ENCODE measurements at places on chromosomes 1 and 21. TPM values are rescaled to one million over a fixed set of nuclear protein-coding genes. Genes with fewer than 3 reads are reported as not detected.

- no peak for DNase-seq
Observed at GRCh38 chr1:36760081-36760480, 274.2 kb downstream of the GRIK3 start.

DNA sequence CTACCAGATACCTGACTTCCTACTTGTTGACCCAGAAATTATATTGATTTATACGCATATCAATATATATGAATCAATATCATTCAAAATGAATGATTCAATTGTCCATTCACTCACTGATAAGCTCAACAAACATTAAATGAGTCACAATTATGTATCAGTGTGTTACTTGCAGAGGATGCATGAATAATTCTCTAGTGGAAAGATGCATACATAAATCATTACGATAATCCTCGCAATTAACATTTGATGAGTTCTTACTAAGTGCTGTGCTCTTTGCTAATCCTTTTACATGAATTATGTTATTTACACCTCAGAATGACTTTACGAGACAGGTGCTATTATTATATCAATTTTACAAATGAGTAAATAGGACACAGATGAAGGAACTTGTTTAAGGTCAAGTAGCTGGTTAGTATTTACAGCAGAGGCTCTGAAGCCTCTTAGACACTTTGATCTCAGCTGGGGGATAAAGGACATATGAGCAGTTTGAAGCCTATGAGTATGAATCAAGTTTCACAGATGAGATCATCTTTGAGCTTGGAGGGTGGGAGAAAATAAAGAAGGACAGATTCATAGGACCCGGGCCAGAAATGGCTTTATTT, 112.8 kb upstream of the ADAMTS5 start:
- no peak for DNase-seq

C4BPB gene
- not detected for total RNA-seq

DNA sequence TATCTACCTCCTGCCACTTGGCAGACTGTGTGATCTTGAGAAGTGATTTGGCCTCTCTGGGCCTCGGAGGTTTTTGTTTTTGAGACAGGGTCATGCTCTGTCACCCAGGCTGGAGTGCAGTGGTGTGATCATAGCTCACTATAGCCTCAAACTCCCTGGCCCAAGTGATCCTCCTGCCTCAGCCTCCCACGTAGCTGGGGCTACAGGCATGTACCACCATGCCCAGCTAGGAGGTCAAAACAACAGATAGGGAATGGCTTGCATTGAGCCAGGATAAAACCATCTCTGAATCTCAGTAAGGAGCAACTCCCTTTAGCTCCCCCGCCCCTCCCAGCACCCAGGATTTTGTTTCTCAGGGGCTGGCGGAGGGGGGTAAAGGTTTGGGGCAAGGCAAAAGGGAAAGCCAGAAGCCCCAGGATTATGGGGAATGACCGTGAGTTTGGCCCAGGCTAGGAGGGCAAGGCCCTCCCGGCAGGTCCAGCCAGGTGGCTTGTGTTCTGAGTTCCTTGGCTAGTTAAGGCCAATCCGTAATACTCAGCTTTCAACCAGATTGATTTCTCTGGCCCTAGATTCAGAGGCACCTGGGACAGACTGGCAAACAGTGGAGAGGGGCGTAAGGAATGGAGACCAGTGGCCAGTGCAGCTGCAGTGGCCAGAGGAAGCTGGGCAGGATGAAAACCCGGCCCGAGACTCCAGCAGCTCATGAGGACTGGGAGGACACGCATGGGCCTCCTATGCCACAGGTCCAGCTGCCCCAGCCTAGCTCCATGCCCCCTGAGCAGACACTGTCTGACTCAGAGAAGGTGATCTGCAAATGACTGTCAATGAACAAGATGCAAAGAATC, 130.1 kb downstream of the DMRTB1 start:
- DNase-seq, result no peak

DNA sequence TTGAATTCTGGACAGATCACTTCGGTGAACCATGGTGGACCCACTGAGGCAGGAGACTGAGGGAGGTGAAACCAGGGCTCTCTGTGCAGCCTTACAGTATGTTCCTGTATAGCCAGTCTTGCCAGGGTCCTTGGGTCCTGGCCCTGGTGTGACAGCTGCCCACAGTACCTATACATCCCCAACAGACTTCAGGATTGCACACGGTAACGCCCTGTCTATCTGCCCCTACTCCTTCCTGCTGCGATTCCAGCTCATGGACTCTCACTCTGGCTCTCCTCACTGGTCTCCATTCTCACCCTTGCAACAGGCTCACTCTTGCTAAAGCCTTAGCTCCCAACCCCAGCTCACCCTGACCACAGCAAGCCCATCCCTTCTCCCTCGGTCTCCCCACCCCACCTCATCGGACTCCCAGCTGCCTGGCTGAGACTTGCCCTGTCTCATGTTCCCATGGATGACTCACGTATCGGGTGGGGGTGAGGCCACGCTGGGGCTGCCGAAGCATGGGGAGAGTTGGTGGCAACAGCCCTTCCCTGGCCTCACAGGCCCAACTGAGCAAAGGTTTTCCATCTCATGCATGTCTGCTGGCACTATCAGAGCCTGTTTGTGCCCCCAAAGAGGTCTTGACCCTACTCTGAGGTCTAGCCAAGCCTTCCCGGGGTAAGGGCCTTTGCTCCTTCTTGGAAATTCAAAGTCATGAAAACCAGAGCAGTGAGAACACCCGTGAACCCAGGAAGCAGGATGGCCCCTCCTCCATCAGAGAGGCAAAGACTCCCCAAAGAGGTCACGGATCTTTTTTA, 7.1 kb downstream of the PHLDA3 start:
- DNase-seq, result peak; percentile 90

GRCh38 chr1:49111931-49112330, 335.2 kb upstream of the BEND5 start:
- no peak for DNase-seq

DNA sequence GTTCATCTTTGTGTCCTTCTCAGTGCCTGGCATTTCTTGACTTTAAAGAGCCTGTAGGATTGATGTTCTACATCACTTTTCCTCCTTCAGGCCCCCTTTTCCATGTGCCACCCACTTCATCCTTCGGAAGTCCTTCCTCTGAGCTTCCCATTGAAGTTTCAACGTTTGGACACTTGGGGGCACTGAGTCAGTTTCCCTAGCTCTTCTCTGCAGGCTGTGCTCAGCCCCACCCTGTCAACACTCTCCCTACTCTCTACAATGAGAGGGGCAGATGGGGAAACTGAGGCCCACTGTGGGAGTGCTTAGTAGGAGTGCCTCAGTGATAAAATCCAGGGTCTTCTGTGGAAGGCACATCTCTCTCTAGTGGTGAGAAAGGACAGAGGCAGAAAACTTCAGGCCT, 11.9 kb downstream of the KCNJ10 start:
- no peak for DNase-seq

- DNase-seq, result no peak
Observed at GRCh38 chr1:39153684-39154083, 50.8 kb upstream of the MACF1 start.

GRCh38 chr21:40685141-40685540, 161.8 kb downstream of the DSCAM start:
- no peak for DNase-seq

GRCh38 chr1:232174306-232174705, 455.6 kb downstream of the SIPA1L2 start:
- DNase-seq, result no peak

GRCh38 chr1:207001492-207002245, 30.9 kb downstream of the C1orf116 start:
- no peak for DNase-seq

GRCh38 chr1:222539951-222540597, 7.8 kb downstream of the HHIPL2 start:
- no peak for DNase-seq

- DNase-seq, result no peak
Observed at GRCh38 chr1:51342591-51343206, 12.3 kb upstream of the TTC39A start.

NBPF6 gene
- total RNA-seq, result not detected

DPH2 gene
- total RNA-seq, result 5.1 TPM

DNA sequence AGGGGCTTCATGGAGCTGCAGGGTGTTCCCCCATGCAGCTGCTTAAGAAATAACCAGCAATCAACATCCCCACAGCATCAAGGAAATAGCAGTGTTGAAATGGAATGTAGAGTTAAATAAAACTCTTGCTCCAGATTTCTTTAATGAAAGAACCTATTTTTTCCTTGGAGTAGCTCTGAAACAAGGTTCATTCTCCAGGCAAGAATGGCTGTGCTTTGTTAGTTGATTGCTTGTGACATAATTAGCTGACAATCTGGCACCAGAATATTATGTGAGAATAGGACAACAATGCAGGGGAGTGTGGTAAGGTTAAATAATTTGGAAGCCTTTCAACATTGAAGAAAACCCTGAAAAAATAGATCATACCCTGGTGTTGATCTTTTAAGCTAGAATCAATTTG, 254.2 kb upstream of the RRP15 start:
- no peak for DNase-seq

DNA sequence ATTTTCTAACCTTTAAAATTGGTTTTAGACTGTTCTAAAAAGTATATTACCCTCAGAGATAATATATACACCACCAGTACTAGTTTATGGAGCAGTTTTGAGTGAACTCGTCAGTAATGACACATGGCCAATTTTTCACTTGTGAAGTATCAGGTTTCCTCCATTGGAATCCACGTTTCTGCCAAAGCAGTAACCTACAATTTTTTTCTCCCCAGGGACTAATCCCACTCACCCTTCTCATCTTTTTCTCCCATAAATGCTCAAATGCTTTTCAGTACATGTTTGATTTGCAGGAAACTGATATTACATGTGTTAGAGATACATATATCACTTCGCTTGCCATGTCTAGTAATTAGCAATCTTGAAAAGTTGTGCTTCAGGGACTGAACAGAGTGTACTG, 94.1 kb downstream of the COL24A1 start:
- DNase-seq, result no peak

MIXL1 gene
- total RNA-seq, result not detected

DNA sequence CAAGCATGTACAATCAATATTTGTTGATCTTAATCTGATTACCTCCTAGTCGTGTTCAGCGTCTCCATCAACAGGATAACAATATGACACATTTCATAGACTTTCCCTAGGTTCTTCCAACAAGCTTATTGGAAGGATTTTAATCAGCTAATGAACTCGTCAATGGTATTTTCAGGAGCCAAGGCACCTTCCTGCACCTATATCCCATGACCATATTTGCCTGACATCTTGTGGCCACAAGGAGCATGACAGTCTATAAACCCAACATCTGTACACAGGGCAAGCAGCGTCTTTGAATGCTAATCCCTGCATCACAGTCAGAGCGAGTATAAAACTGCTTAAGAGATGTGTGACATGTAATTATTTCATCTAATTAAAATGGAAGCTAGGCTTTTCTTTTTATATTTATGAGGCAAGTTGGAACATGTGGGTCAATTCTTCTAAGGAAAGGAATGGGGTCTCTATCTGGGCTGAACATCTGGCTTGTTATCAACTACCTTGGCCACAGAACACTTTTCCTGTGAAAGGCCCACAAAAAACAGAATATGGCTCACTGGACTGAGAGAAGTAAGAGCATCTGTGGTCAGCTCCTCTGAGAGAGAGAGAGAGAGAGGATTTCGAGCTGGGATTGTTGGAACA, 388.8 kb downstream of the NTNG1 start:
- DNase-seq, result no peak

GRCh38 chr1:159008744-159009188, 941 bp upstream of the IFI16 start:
- DNase-seq, result no peak

- DNase-seq, result no peak
Observed at GRCh38 chr1:9086796-9087195, 17.4 kb upstream of the SLC2A5 start.

DNA sequence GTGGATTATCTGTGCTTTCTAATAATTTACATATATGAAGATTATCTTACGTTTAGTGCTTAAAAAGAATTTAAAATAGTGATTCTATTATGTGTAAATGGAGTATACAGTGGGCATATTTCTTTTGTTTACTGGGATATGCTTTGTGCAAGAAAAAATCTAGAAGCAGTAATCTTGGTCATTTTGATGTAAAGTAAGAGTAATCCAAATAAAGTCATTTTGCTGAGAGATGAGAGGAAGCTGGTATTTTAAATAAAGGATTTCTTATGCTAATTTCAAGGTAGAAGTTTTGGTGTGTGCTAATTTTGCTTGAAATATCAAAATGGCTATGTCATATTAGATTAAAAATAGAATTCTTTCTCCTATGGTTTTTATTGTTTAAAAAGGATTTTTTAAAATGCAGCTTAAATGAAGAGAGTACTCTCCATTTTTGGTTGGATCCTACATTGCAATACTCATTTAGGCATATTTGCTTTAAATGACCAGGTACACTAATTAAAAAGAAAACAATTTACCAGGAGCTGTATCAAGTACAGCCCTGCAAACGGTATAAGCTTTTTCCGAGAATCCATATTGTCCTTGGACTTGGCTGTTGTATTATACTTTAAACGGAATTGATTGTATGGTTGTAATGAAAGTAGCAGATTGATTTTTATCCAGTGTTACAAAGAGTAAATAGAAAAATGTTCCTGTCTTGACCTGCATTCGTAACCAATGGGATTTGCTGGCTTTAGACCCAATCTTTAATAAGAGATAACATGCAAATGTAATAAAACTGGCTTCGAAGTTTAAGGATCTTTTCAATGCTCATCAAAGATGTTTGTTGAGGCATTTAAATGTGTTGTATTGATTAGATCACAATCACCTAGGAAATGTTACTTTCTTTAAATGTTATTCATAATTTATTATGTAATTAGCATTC, 574.7 kb downstream of the USP25 start:
- no peak for DNase-seq

GRCh38 chr1:208238710-208239472, 5.3 kb downstream of the PLXNA2 start:
- no peak for DNase-seq

TAL1 gene
- 20.7 TPM for total RNA-seq

DNA sequence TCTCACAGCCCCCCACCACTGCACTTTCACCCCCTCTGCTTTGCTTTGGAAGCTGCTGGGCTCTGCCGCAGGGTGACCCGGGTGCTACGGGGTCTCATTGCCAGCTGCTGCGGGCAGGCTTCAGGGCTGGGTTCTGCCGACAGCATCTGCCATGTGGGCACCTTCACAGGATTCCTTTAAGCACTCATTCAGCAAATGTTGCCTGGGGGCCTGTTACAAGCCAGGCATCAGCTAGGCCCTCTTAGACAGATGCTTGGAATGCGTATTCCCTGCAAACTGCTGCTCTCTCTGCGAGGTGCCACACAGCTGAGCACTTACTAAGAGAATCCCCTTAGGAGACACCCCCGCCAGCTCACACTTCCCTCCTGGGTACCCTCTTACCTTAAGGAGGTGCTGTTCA, 29.2 kb downstream of the COL16A1 start:
- DNase-seq, result no peak

- DNase-seq, result no peak
Observed at GRCh38 chr1:11847667-11848372, at the start of gene NPPA. Gene NPPA (minus strand): TSS chr1:11847783. CDS start chr1:11847684, 99 bp downstream.

GRCh38 chr1:6580119-6580592, 362 bp downstream of the ZBTB48 start:
- DNase-seq, result no peak
